ENCODE measurements at places on chromosomes 12 and 14.

GRCh38 chr12:15534322-15534721 is 212.0 kb downstream of the PTPRO start:
- peak; percentile 61 for DNase-seq

- no peak for DNase-seq
These were observed 119.1 kb downstream of the TTC7B start for GRCh38 chr14:90697132-90697531.

- DNase-seq = peak; percentile 5
These were observed 73.6 kb upstream of the ELK3 start for GRCh38 chr12:96120359-96121100.

DNA sequence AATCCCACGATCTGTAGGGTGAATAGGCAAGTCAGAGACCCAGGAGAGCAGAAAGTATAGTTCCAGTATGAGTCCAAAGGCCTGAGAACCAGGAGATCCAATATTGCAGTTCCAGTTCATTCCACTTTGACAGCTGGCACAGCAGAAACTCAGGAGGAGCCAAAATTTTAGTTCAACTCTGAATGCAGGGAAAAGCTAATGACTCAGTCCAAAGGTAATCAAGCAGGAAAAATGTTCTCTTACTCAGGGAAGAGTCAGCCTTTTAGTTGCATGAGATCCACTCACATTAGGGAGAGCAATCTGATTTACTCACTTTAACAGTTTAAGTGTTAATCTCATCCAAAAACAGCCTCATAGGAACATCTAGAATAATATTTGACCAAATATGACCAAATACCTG is 130.2 kb upstream of the LRFN5 start:
- DNase-seq = peak; percentile 1

GRCh38 chr12:127677537-127678131 is 589.3 kb upstream of the TMEM132C start:
- DNase-seq = peak; percentile 95

GRCh38 chr14:32419429-32419828 is 90.3 kb downstream of the AKAP6 start:
- DNase-seq = no peak

GRCh38 chr12:65620046-65620445 is 204.2 kb upstream of the HMGA2 start:
- DNase-seq = no peak

DNA sequence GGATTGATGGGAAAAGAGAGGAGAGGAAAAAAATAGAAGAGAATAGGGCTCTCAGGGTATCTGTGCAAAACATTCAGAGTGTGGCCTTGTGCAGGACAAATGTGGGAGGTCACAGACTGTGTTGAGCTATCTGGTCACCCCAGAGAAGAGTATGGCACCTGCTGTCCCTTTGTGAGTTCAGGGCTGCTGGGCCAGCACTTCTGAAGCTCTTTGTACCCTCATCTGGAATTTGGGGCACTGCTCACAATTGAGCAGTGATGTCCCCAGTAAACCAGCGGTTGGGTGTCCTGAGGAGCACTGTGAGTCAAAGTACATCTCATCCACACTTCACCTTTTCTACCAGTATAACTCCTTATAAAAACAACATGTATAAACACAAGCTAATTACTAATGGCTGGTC is 2.6 kb upstream of the KRT81 start:
- no peak for DNase-seq

- no peak for DNase-seq
These were observed 5.1 kb upstream of the TNFAIP2 start for GRCh38 chr14:103118018-103118662.

DNA sequence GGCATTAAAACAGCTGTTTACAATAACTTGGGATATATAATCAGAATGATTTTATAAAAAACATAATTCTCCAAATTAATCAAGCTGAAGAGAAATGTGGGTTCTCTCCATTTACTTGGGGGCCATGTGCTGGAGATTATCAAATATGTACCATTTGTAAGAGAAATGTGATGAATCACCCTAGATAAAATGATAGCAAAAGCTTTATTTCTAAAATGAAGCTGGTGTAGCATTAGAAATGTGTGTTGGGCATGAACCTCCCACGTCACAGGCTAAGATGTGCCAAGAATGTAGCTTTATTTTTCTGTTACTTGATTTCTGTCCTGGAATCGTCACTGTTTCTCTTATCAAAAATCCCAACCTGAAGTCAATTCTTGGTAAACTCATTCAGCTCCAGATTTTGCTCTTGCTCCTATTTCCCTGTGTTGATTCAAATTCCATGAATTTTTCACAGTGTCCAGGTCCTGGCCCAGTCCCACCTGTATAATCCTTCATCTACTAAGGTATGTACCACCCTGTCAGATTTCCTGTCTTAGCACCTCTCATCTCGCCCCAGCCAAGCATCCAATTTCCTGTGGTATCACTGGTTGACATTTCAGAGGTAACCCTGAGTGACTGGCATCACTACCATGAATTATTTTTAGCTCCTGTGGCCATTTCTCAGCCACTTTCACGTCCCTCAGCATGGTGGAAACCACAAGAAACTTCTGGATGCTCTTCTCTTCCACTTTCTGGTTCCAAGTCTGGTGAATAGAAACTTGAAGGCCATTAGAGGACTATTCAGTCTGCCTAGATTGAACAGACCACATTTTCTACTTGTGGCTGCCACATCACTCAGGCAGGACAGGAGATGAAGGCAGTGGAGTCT is 103.6 kb upstream of the FLRT2 start:
- no peak for DNase-seq

- DNase-seq = no peak
These were observed 83.5 kb downstream of the MAP1LC3B2 start for GRCh38 chr12:116642683-116643082.

GRCh38 chr14:26599291-26599690 is 1.5 kb upstream of the NOVA1 start:
- no peak for DNase-seq

DNA sequence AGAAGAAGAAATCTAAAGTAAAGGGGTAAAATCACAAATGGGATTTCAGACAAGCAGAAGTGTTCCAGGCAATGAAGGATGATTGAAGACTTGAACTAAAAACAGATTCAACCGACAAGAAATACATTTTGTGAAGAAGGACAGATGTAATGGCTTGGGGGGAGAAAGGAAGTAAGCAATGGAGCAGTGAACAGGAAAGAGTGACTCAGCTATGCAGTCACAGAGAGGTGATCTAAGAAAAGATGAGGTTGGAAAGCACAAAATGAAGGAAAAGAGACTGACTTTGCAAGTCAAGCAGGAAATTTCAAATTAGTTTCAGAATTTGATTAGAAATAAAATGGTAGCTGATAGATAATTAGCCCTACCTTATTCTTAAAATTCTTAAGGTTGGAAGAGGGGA is 66.5 kb downstream of the PUS7L start:
- DNase-seq = peak; percentile 65

DNA sequence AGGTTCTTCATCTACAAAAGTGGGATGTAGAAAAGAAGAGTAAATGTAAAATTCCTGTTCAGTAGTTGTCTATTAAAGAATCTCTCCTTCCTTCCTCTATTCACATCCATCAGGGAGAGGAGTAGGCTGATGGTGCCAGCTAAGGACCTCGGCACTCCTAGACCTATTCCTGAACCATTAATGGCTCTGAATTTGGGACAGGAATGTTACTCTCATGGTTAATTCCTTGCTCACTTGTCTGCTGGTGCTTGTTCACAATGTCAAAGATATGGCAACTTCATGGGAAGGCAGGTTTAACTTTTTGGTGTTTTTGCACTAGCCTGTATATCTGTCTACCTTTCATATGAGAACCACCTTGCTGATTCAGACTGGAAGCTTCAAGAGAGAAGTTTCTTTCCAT is 206.6 kb downstream of the DAD1 start:
- no peak for DNase-seq

DNA sequence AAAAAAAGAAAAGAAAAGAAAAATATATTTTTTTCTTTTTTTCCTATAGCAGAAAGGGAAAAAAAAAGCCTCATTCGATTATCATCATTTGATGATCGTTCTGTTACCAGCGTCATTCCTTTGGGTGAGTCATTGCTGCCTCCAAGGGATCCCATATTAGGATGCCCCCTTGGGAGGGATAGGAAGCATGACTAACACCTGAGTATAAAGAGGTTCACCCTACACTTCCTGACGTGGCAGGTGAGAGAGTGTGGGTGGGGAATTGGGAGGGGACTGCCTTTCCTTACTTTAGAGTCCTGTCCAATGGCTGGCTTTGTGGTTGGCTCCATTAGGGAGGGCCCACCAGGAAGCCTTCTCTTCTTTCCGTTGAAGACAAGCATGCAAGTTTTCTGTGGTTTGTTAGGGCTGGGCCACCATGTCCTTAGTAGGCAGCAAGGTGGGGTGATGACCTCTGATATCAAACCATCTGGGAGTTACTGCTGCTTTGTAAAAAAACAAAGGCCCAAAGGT is 56.1 kb upstream of the FUT8 start:
- peak; percentile 59 for DNase-seq

GRCh38 chr12:51017452-51017851 is 8.7 kb downstream of the SLC11A2 start:
- no peak for DNase-seq

GRCh38 chr12:109110988-109111495 is 5.3 kb upstream of the ACACB start:
- peak; percentile 89 for DNase-seq

GRCh38 chr14:75980856-75981255 is 939 bp downstream of the TGFB3 start:
- DNase-seq = no peak

Data from choroid plexus epithelial cell (primary cell).